ENCODE measurements at places on chromosomes 7 and 10.

- no peak for DNase-seq
Observed at GRCh38 chr7:9600974-9601373, 1167.6 kb downstream of the NXPH1 start.

GRCh38 chr10:78455811-78456210 is 422.1 kb downstream of the RPS24 start:
- DNase-seq: no peak

GRCh38 chr10:104650072-104650471 is 9.0 kb downstream of the SORCS3 start:
- no peak for DNase-seq

DNA sequence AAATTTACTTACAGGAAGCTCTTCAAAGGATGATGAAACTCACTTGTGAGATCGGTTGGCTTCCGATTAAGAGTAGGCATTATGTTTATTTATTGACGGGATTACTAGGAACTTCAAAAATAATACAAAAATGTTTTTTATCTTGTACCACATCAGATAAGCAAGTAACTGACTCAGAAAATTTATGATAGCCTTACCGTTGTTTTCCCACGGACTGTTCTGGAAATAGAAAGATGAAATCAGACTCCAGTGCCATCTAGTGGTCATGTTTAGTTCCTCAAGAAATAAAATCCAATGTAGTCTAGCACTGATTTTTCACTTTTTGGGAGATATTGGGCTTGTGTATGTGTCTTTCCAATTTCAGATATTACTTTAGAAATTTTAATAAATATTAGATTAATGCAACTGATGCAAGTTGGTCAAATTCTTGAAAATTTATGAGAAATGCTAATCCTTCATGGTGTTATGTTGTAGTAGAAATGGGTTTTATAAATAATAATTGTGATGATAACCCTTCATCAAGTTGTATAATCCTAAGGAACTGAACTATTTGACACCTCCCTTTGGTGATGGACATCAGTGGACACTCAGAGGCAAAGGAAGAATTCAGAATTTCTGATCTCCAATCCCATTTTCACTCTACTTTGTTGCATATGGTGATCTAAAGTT is 168.8 kb downstream of the TMEM26 start:
- DNase-seq: peak; percentile 51

DNA sequence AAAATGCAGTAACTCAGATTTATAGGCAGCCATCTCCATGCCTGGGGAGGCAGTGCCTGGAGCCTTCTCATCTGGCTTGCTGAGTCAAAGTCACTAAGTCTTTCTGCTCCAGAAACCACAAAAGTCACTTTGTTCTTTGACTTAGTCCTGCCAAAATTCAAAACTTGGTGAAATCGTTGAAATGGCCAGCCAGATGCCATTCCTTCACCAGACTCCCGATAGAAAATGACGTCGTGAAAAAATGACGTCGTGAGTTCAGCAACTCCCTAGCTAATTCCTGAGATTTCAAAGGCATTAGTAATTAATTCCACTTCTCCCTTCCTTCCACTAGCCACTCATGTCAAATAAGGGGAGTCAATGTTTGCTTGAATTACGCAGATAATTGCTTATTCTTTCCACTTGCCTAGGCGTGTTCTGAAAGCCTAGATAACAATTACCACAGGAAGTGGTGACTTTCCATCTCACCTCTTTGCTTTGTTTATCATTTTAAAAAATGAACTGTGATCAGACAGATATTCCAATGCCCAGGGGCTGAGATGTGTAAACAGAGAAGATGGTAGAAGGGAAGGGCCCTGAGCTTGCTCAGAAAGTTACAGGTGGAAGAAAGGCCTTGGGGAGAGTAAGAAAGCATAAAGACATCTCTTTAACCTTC is 48.5 kb upstream of the OSBPL3 start:
- no peak for DNase-seq

- no peak for DNase-seq
Observed at GRCh38 chr10:43667317-43667731, 18.6 kb upstream of the ZNF32 start.

DNA sequence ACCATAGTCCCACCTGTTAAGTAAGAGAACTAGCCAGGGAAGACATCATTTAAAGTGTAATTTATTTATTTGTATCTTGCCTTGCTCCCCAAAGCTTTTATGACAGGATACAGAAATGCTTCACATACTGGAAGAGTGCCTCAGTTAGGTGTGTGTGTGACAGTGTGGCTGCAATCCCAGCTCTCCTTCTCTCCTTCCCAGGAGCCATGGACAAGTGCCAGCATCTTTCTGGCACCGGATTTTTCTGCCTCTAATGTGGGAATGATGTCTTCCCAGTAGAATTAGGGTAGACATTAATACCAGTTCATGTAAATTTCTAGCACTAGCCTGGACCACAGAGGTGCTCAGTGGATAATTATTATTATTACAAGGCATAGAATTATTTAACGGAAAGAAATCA is 30.3 kb upstream of the ATXN7L1 start:
- DNase-seq: no peak

DNA sequence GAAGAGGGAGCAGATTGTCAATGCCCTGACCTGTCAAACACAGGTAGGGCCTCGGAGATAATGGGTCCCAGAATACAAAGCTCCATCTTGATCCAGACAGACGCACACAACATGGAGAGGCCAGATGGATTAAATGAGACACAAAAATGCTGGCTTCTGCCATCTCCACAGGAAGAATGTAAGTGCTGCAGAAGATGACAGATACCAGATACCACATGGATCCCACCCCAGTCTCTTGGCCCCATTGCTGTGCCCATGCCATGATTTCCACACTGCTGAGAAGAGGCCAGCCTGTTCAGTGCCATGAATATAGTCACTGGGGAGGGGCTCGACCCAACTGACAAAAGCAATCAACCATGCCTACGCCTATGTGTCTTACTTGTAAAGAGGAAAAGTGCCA is 487.9 kb downstream of the PARD3 start:
- no peak for DNase-seq

DNA sequence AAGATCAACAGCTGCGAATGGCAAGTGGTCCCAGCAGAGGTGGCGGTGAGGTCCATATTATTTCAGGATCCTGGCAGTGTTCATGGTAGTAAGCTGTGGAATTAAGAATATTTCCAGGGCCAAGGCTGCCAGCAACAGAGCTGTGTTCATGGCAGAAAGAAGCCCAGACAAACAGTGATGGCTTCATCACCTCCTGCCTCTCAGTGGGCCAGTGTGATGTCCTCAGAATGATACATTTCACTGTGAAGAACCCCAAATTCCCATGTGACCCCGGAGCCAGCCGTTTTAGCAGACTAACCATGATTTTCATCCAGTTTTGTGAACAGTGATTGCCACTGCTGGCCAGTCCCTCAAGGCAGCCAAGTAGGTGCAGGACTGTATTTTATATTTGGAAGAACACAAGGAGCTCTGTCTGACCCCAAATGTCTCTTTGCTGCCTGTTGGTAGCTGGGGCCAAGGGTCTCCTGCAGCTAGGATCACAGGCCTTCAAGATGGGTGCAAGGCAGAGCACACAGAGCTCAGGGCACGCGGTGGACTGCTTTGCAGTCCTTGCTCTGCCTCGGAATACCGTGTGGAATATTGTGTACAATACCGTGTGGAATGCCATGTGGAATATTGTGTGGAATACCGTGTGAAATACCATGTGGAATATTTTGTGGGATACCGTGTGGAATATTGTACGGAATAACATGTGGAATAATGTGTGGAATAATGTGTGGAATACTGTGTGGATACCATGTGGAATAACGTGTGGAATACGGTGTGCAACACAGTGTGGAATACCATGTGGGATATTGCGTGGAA is 132.3 kb upstream of the CHST15 start:
- no peak for DNase-seq

- no peak for DNase-seq
Observed at GRCh38 chr7:120990468-120991118, 2.1 kb downstream of the CPED1 start.

DNA sequence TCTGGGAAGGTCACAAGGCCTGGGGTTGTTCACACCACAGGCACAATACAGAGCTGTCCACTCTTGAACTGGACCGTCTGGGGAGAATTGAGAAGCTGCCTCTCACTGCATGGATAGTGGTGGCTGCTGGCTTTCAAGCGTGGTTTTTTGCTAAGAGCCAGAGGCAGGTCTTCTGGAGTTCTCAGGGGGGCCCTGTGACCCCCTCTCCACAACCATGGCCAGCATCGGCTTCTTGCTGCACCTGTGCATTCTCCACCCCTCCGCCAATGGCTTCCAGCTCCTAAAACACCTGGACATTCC is 140.3 kb downstream of the ADCY1 start:
- DNase-seq: no peak

DNA sequence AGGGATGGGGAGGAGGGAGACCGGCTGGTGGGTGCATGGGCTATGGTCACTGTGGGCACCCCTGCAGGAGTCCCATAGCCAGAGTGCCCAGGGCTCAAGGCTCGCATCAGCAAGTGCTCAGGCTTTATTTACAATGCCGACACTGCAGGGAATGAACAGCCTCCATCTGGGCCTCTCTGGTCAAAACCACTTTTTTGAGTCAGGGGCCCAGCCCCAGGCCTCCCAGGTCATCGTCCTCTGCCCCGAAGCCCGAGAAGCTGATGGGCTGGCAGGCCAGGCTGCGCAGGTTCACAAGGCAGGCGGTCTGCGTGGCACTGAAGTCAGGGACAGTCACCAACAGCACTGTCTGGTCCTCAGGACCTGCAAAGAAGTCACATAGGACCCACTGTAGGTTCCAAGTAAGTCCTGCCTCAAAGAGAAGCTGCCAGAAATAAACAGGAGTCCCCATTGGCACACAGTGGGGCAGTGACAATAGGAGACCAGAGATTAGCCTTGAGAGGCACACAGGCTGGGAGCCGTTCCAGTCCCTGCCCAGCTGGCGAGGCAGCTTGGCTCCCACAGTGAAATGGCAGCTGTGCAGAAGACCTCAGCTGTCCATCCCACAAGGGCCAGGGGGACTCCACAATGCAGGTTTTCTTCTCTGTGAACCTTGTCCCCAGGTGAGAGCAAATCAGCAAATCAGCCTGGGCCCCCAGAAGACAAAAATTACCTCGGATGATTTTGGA is 8.6 kb downstream of the POLD2 start:
- DNase-seq: no peak
